ENCODE measurements at places on chromosomes 3 and 15.
A peak's percentile ranks its signal among the peaks of the same experiment; 100 is the strongest.

GRCh38 chr3:124333931-124334640, 342.2 kb upstream of the ROPN1 start:
- DNase-seq, result no peak

- DNase-seq, result peak; percentile 57
Observed at GRCh38 chr15:33700695-33701303, 267.5 kb upstream of the CHRM5 start.

- no peak for DNase-seq
Observed at GRCh38 chr15:75655931-75656330, 8.2 kb downstream of the SNX33 start.

DNA sequence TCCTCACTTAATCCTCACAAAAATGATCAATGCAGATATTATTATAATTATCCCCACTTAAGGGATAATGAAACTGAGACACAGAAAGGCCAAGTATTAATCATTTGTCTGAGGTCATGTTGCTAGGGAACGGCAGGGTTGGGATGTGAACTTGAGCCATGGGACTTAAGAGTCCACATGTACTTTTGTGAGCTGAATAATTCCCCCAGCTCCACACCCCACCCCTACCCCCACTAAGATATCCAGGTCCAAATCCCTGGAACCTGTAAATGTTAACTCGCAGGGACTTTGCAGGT, 290.5 kb upstream of the GADL1 start:
- DNase-seq, result no peak

- no peak for DNase-seq
Observed at GRCh38 chr15:22966321-22967083, 13.7 kb downstream of the CYFIP1 start.

GRCh38 chr15:33425142-33425541, 114.4 kb downstream of the RYR3 start:
- DNase-seq, result no peak

DNA sequence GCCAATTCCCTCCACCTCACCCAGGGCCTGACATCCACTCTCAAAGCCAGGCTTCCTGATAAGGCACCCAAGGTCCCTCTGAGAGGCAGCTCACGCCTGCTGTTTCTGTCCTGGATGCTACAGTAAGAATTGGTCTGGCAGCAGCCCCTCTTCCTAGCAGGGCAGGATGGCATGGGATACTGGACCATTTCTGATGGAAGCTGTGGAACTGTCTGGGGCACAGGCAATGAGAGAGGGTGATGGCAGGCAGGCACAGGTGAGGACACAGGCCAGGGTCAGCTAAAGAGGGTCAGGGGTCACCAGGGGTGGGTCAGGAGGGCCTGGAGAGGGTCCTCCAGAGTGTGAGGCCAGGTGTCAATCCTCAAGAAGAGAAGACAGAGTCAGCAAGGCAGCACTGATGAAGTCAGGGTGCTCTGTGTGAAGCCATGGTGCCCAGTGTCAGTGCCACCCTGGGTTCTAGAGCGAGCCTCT, 41.9 kb upstream of the SLC41A3 start:
- DNase-seq, result no peak

- no peak for DNase-seq
Observed at GRCh38 chr3:100033903-100034471, 80.3 kb downstream of the FILIP1L start.

GRCh38 chr3:158105710-158106253, 438 bp downstream of the SHOX2 start:
- DNase-seq, result no peak

- no peak for DNase-seq
Observed at GRCh38 chr3:169781209-169781855, 8.1 kb downstream of the MYNN start.

DNA sequence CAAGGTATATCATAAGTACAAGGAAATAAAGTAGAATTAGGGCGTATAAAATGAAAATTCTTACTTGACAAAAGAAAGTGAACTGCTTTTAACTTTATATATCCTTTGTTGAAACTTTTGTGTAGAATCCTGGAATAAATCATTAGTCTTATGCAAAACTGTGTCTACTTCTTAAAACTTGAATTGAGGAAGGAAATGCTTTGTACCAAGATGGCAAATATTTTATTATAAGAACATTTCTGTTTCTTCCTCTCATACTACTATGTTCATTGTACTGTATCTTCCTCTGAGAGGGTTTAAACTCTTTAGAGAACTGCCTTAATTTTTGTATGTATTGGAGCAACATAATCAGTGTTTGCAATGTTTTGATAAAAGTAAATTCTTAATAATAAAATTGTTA, 42.0 kb downstream of the RASA2 start:
- no peak for DNase-seq

- DNase-seq, result no peak
Observed at GRCh38 chr3:78427303-78427702, 1340.5 kb downstream of the ROBO1 start.

- DNase-seq, result no peak
Observed at GRCh38 chr3:40731445-40731844, 206.7 kb downstream of the ZNF621 start.

- DNase-seq, result no peak
Observed at GRCh38 chr15:43029476-43029875, 76.4 kb downstream of the UBR1 start.

DNA sequence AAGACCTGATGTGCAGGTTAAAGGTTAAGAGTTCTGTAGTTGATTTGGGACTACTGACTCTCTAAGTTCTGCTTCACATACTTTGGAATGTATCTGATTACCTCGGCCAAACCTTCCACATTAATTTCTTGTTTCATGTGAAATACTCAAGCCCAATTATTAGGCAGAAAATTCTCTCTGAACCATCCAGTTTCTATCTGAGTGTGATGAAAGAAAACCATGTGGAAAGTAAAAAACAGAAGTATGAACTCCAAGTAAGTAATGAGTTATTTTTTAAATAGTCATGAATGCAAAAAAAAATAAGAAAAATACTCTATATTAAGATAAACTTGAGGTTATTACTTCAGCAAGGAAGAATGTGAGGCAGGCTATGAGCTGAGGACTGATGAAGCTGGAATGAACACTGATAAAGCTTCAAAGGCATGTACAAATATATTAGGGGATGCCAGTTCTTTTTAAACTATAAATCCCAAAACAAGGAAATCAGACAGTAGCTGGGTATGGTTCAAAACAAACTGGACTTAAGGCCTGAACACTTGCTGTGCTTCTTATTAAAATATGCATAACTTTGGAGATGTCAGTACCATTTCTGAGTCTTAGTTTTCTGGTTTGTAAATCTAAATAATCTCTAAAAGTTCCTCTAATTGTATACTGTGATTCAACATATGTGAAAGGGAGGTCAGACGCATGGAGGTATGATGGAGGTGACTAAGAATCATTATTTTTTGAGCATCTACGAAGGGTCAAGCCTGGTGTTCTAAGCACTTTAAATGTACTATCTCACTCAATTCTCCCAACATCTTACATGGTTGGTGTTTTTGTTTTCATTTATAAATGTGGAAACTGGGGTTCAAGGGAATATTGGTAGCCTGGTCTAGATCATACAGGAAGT, 59.6 kb downstream of the COL6A6 start:
- DNase-seq, result no peak

- DNase-seq, result no peak
Observed at GRCh38 chr3:109057056-109057455, 60.9 kb downstream of the MORC1 start.

- DNase-seq, result no peak
Observed at GRCh38 chr3:87398168-87398801, 121.9 kb upstream of the POU1F1 start.

GRCh38 chr3:40885430-40885829, 313.9 kb upstream of the CTNNB1 start:
- no peak for DNase-seq

Measured in pulmonary artery endothelial cell (primary cell).